ENCODE measurements at places on chromosomes 11 and 22.

- no peak for DNase-seq
These were observed 40.1 kb downstream of the TRIM66 start for GRCh38 chr11:8642196-8642841.

DNA sequence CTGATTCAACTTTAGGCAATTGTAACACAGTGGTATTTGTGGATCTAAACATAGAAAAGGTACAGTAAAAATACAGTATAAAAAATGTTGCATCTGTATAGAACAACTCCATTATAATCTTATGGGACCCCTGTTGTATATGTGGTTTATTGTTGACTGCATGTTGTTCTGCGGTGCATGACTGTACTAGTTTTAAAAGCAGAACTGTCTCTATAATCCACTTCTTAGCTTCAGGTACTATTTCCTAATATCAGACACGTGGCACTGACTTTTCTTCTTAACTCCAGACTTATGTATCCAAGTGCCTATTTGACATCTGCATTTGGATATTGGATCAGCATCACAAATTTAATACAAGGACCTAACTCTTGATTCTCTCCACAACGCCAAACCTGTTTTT, 41.1 kb downstream of the PACS1 start:
- no peak for DNase-seq

GRCh38 chr11:36777311-36777710, 179.3 kb upstream of the RAG2 start:
- no peak for DNase-seq

- DNase-seq = no peak
These were observed 50.1 kb upstream of the CTTN start for GRCh38 chr11:70348191-70348590.

GRCh38 chr11:87263979-87264378, 226.2 kb downstream of the TMEM135 start:
- DNase-seq = peak; percentile 22

Measured in GM03348 (cell line).